ENCODE measurements at places on chromosomes 4 and X.

DNA sequence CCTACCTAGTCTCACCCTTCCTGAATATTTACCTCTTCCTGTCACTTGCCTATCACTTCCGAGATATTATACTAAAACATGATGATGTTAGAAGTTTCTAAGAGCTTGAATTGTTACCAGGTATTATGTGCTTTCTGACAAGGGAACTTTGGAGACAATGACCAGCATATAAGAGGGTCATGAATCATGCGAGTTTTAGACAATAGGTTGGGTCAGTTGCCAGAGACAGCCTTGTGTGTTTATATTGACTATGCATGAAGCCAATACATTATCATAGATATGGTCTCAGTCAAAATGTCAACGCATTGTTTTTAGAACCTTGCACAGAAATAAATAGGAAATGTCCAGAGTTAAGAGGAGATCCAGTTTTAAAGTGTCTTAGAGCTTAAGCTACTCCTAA, 116.8 kb downstream of the KLHL4 start:
- DNase-seq, result no peak

DNA sequence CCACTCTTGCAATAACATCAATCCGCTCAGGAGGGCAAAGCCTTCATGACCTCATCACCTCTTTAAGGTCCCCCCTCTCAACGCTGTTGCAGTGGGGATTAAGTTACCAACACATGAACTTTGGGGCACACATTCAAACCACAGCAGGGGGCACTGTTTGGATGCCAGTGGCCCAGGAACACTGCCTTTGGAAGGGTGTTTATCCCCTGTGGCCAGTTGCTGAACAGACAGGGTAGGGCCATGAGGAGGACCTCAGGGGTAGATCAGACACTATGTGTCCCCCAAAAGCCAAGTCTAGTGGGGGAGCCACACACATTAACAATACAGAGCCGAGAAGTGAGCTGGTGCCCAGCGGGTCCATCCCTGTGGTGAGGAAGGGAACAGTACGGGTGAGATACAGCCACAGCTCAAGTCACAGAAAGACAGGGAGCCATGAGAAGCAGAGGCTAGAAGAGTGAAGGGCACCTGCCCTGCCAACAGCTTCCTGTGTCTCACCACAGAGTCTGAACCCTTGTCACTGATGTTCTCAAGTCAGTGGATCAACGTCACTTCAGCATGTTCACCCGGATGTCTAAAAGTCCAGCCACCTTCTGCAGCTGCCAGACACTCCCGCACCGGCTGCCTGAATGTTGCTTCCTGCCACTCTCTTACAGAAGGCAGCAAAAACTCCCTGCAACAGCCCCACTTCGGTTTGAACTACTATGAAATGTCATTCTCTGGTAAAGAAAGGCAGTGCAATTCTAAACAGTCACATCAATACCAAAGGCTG, 19.9 kb upstream of the MXD4 start:
- peak; percentile 7 for DNase-seq

GRCh38 chr4:159545556-159545955, 442.7 kb downstream of the RAPGEF2 start:
- no peak for DNase-seq

- DNase-seq, result no peak
Measured at GRCh38 chr4:76023389-76023788, at the start of gene CXCL10. CXCL10 (minus strand) TSS chr4:76023497; CDS start chr4:76023431, 66 bp downstream.

- peak; percentile 88 for DNase-seq
Measured at GRCh38 chrX:16882702-16883486, 12.7 kb upstream of the RBBP7 start.

- DNase-seq, result no peak
Measured at GRCh38 chrX:143306991-143307937, 210.0 kb downstream of the SPANXN3 start.

DNA sequence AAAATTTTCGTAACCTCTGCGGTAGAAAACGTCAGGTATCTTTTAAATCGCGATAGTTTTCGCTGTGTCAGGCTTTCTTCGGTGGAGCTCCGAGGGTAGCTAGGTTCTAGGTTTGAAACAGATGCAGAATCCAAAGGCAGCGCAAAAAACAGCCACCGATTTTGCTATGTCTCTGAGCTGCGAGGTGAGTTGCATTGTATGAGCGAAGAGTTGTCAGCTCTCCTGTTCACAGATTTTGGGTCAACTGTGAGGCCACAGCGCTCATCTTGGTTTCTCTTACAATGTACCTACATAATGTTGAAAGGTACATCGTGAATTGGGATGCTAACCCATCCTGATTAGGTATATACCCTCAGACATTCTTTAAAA, 486 bp downstream of the CLCN3 start:
- no peak for DNase-seq

- no peak for DNase-seq
Measured at GRCh38 chr4:33107814-33108213, 2387.6 kb downstream of the PCDH7 start.

GRCh38 chrX:53190363-53190960, 34.5 kb downstream of the KDM5C start:
- DNase-seq, result peak; percentile 2

GRCh38 chr4:155529272-155529671, 137.4 kb upstream of the GUCY1A1 start:
- DNase-seq, result no peak

DNA sequence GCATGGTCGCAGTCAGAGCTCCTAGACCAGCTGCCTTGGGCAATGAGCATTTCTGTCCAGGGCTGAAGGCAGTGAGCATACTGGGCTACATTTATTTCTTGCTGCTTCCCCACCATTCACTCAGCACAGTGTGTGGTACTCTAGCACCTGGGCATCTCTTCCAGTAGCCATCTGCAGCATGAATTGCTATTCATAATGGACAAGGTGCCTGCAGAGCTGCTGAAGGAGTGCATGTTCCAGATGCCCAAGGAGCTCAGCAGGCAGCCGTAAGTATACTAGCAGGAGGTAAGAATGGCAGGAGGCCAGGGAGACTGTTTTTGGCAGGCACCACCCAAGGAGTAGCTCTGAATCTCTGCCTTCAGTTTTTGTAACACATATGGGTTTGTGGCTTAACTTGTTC, 110.4 kb upstream of the RXFP1 start:
- DNase-seq, result no peak

- DNase-seq, result no peak
Measured at GRCh38 chr4:7852568-7853185, 87.0 kb downstream of the AFAP1 start.

DNA sequence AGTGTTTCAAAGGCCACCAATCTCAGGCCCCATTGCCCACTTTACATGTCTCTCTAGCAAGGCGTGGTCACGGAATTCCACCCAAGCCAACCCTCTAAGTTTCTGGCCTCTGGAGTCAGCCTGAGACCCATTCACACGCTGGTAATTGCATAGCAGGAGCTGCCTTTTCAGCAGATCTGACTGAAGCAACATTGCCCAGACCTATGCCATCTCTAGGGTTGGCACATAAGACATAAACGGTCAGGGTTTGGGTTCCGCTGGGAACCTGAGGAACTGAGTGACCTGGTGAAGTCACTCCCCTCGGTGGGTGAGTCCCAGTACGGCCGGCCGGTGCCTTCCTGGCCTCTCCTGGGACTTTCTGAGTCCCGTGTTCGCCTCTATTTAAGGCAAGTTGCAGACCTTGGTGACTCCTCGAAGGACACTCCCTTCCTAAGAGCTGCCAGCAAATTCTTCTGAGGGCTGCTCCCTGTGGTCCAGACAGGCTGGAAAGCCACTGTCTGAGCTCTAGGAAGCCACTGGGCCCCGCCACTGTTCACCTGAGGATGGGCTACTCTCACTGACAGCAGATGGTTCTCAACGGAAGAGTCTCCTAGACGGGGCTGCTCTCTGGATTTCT, 15.9 kb downstream of the CTAG1A start:
- no peak for DNase-seq

DNA sequence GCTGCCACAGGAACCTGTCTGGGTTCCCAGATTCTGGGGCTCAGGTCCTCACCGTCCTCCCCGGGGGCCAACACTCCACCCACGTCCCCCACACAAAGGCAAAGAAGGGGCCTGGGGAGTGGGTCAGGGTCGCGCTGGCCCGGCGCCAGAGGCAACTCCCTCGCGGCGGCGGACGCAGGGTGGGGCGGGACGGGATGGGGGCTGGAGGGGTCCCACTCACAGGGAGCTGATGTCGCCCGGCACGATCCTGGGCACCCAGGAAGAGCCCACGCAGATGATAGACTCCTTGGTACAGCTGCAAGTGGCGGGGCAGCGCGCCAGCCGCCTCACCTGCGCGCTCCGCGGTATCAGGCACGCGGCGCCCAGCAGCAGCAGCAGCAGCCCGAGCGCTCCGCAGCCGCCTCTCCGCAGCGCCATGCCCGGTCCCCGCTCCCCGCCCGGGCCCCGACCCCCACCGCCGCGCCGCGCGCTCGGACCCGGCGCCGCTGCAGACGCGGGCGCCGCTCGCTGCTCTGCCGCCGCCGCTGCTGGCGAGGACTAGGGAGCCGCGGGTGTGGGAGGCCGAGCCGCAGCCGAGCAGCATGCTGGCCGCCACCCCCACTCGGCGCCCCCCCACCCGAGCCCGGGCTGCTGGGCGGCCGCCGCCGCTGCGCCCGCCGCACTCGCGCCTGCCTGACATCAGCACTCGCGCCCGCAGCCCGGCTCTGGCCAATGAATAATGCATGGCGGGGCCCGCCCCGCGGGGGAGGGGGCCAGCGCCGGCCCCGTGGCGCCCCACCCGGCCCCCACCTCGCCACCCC, at the start of gene LGI2:
LGI2 (minus strand) TSS at position 670 of the 800 bp plus-strand sequence; CDS start at position 417, 253 bp downstream.
- DNase-seq, result peak; percentile 5

GRCh38 chrX:48522291-48522690, 683 bp downstream of the EBP start:
- DNase-seq, result no peak

GRCh38 chrX:82658492-82658891, 849.6 kb upstream of the POU3F4 start:
- DNase-seq, result no peak

DNA sequence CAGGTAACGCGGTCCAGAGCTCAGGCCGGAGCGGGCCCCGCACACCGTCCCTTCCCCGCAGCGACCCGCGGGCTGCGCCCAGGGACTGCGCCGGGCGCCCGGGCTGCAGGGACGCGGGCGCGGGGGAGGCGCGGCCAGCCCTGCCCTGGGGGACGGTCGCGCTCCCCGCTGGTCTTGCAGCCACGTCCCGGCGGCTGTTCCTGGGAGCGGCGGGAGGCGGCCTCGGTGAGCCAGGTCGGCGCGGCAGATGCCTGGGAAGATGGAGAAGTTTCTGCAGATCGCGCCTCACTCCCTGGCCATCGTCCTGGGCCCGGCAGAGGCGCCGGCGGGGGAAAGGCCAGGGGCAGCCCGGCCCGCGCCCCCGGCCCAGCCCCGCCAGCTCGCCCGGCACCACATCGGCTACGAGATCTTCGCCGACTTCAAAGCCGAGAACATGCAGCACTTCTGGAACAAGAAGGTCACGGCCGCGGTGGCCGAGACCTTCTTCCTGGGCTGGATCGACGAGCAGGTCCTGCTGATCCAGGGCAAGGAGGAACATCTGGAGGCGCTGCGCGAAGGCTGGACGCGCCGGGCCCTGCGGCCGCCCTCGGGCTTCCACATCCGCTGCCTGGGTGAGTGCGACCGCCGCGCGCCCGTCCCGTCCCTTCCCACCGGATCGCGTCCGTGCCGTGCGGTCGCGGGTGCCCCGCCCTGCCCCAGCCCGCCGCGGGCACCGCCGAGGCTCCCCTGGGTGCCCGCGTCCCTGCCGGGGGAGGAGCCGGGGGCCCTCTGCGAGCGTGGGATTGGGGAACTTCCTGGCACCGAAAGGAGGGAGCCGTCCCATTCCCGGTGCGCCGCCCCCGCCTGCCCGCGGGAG, 107.4 kb upstream of the STOX2 start:
- peak; percentile 32 for DNase-seq

GRCh38 chr4:86928400-86929255, 6.2 kb upstream of the AFF1 start:
- no peak for DNase-seq

DNA sequence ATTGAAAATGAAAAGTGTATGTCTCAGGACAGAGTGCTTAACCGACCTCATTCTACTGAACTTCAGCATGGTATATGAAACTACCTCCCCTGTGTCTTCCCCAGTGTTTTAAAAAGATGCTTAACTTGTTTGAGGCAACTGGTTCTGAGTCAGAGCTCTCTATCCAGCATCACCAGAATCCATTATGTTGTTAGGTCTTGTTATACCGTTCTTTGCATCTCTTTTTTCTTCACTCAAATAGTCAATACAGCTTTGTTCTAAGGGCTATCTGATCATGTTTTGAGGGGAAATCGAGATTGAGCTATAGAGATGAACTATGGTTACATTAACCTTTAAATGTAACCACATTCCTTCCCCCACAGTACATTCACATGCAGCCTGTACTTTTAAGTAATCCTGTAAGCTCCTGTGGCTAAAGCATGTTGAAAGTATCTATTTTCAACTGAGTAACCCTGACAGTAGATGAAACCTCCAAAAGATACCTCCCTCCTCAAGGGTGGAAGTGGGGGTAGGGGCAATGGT, 514.4 kb downstream of the RPA4 start:
- no peak for DNase-seq

DNA sequence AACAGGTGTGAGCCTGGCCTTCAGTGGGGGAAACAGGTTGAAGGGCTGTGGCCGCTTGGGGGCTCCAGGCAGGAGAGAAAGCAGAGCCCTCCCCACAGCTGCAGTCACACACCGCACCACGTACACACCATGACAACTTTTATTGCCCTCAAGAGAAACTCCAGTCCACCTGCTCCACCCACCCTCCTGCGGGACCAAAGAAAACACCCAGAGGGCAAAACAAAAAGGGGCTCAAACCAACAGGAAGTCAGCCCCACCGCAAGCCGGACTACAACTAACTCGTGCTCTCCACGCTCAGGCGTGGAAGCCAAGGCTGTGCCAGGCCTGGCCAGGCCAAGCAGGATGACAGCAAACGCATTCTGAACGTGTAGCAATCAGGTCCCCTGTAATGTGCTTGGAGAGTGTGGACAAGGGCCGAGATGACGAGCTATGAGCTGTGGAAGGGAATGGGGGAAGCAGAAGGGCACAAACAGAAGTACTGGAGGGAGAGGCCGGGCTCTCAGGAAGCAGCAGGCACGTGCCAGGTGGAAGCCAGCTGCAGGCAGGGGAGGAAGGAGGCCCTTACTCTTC, 12.7 kb downstream of the SLC6A8 start:
- DNase-seq, result no peak

GRCh38 chrX:71872542-71873458, 37.8 kb upstream of the NHSL2 start:
- DNase-seq, result no peak

- DNase-seq, result no peak
Measured at GRCh38 chrX:109378281-109378680, 103.6 kb downstream of the GUCY2F start.

- no peak for DNase-seq
Measured at GRCh38 chr4:103867311-103867710, 147.5 kb upstream of the TACR3 start.

GRCh38 chr4:25129917-25130316, 30.3 kb downstream of the SEPSECS start:
- DNase-seq, result no peak

- DNase-seq, result no peak
Measured at GRCh38 chr4:124635331-124635730, 77.2 kb downstream of the ANKRD50 start.

GRCh38 chr4:160143574-160143973, 1040.7 kb downstream of the RAPGEF2 start:
- no peak for DNase-seq

- no peak for DNase-seq
Measured at GRCh38 chr4:157204634-157205244, 15.8 kb upstream of the GRIA2 start.

- no peak for DNase-seq
Measured at GRCh38 chr4:138051157-138051556, 191.0 kb downstream of the SLC7A11 start.
